WTC11 (cell line): ENCODE measurements at places on chromosomes 4 and X. TPM values are rescaled to one million over a fixed set of nuclear protein-coding genes. Genes with fewer than 3 reads are reported as not detected.

Gene TRIM61
- total RNA-seq, result 2.8 to 3.0 TPM (median 2.8 TPM) in 3 replicates

Gene IL13RA2
- total RNA-seq, result not detected in 3 replicates

- H3K4me1 ChIP-seq, result peaks cover 34% of the 10 kb centered on the region
- H3K27ac ChIP-seq, result no peak overlapping the region
- no peak overlapping the region for H3K4me3 ChIP-seq
Observed at GRCh38 chr4:83780053-83780733, 244.3 kb downstream of the GPAT3 start.

DNA sequence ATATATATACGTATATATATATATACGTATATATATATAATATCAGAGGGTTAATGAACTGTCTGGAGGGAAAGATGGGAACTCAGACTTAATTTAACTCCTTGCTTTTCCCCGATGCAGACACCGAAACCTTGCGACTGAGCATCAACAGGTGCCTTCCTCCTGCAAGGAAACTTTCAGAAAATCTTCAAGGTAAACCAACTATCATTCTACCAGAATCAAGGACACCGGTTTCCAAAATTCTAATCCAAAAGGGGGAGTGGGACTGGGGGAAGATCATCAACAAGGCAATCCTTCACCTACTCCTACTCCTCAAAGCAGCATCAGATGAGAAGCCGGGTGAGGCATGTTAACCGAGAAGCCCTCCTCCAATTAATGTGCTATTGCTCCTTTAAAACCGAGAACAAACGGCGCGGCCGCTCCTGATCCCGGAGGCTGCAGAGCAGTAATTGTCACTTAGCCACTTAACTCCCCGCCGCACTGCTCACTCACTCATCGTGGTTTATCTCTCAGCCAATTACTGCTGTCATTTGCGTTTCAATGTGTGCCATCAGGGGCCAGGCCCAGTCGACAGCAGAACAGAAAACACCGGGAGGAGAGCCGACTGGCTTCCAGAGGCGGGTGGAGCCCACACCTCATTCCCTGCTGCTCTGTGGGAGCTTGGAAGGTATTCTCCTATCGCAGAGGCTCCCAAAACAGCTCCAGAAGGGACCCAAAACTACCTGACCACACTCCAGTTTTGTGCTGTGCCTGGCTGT lies 61.7 kb downstream of the MAML3 start:
- no peaks in the 10 kb centered on the region for H3K36me3 ChIP-seq
- DNase-seq, result peak; percentile 70
- H3K27me3 ChIP-seq, result no peaks in the 10 kb centered on the region
- peak overlapping the region; percentile 62 for H3K4me3 ChIP-seq
- peaks cover 72% of the 10 kb centered on the region for H3K4me1 ChIP-seq
- H3K27ac ChIP-seq, result peak overlapping the region; percentile 96
